ENCODE measurements at places on chromosomes 13 and 19.
A peak's percentile ranks its signal among the peaks of the same experiment; 100 is the strongest.

DNA sequence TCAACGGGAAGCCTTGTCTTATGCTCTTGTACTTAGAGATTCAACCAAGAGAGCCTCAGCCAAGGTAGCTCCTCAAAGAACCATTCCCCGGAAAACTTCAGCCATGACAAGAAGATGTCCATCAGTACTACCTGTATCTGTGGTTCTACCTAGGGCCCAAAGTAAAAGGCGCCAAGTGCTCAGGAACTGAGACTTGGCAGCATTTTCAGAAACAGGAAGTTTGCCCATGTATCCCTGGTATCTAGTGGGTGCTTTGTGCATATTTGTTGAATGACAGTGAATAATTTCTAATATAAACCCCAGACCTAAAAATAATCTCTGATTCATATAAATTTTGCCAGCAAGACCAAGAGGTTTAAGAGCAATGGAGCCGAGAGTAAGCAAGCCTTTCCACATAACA is 7.2 kb downstream of the FAM216B start:
- DNase-seq = no peak

GRCh38 chr13:113013303-113013702 is 44.3 kb downstream of the MCF2L start:
- no peak for DNase-seq

DNA sequence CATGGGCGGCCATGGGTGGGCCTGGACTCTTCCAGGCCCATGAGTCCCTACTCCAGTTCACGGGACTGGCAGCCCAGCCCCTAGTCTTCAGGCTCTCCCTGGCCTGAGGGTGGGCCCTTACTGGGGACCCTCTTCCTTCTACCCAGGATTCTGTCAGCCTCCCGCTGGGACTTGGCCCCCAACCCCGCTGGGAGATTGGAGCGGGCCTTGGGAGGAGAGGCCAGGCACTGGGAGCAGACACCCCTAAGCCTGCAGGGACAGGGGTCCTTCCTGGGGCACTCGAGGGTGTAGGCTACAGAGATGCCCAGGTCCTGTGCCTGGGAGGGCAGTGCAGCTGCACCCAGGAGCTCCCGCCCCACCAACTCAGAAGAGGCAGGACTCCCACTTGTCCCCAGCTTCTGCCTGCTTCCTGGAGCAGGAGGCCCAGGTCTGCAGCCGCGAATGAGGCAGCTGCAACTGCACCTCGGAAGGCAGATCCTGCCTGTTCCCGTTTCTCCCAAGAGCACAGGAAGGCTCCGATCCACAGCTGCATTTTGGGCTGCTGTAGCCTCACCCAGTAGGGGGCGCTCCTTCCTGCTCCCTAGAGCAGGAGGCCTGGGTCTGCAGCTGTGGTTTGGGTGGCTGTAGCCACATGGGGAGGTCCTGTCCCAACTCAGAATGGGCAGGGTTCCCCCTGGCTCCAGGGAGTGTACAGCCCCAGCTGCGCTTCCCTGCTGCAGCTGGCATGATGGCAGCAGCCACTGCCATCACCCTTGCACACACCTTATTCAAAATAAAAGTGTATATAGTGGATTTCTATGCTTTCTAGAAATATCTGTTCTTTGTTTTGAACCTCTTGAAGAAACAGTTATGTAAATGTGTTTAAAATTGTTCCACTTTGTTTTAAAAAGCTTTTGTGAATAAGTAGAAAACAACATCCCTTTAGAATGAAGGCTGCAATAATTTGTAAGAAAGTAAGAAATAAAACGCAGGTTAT is 46.8 kb downstream of the TEX26 start:
- peak; percentile 47 for DNase-seq

- DNase-seq = no peak
These were observed 8.6 kb downstream of the FPR3 start for GRCh38 chr19:51803519-51803918.

DNA sequence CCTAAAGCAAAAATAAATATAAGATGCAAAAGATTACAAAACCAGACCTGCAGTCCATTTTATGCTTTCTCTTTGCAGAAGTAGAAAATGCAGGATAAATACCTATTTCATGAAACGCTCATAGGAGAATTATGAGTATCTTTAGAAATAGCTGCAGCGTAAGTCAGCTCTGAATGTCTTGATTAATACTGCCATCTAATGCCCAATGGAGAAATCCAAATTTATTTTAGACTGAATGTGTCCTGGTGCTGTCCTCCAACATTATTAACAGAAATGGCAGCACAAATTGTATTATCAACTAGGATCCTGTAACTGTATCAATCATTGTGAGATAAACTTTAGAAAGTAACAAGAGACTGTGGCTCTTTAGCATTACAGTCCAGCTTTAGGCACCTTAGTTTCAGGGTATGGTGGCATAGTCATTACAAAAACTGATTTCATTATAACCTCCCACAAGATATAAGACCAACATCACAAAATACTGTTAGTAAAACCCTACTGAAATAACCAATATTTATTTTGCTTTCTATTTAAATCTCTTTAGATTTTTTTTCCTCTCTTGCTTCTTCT is 162.1 kb upstream of the MIR17HG start:
- DNase-seq = no peak

DNA sequence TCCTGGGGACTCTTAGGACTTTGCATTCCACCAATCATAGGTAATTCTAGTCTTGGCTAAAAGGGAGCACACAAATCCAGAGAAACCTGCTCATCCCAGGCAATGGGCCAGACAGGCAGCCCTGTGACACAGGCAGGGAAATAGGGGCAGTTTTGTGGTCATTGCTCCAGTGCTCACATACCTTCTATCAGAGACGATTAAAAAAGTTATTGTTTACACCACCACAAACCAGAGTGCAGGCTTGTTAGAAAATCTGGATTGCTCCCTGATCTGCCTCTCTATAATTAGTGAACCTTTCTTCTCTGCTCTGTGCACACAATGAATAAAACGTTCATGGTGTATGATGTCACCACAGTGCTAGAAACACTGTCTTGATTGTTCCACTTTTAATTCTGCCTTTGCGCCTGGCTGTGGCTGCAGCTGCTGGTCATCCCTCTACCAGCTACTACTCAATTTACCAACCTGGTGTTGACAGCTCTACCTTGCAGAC is 121.6 kb upstream of the SPATA13 start:
- no peak for DNase-seq

- no peak for DNase-seq
These were observed 151.8 kb upstream of the TMTC4 start for GRCh38 chr13:100826441-100826840.

GRCh38 chr19:50255115-50255514 is 51.7 kb downstream of the MYH14 start:
- no peak for DNase-seq

DNA sequence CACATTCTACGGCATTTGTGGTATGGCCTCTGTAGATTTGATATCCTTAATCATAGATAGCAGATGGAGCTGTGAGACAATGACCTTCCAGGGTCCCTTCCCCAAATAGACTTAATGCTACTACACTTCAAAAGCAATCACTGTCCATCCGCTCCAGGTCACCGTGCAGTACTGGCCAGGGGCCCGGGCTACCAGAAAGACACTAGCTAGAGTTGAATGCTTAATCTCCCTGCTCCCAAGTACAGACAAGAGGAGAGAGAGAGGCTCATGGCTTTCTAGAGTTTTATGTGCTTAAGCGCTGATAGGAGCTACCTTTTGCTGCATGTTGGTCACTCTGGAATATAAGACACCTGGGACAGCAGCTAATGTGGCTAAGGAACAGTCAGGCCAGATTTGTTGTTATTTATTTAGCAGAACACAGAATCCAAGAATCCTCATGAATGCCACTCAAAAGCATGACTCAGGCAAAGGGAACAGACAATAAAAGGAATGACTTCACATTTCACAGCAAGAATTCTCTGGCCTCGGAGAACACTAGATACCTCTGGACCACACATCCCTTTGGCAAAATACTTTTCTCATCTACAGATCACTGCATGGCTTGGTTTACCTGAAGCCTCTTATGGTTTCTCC is 165.0 kb downstream of the LACC1 start:
- no peak for DNase-seq
